Gastrocnemius medialis (tissue), 4 donors: ENCODE measurements at places on chromosomes 16 and 17. TPM values are rescaled to one million over a fixed set of nuclear protein-coding genes. Genes with fewer than 3 reads are reported as not detected.

Gene OXLD1
- 25.0 TPM for total RNA-seq

Gene RNF43
- not detected for total RNA-seq

Gene ANKRD40
- 135 TPM for total RNA-seq

Gene MYLK3
- 2.4 TPM for total RNA-seq

- H3K36me3 ChIP-seq: no peaks in the 10 kb centered on the region
- H3K4me3 ChIP-seq: no peak overlapping the region
- H3K4me1 ChIP-seq: peaks cover 8% of the 10 kb centered on the region
These were observed 44.5 kb downstream of the VMP1 start for GRCh38 chr17:59751955-59752413.

DNA sequence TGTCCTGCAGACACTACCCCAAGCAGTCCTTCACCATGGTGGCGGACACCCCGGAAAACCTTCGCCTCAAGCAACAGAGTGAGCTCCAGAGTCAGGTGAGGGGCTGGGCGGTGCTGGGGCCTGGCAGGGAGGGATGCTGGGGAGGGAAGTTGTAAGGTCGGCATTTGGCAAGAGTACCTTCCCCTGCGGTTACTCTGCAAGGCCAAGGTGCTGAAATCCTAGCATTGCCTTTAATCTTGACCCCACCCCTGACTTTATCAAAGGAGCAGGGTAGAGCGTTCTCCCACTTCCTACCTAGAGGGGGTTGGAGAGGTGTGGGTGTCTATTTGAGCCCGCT is 20.5 kb downstream of the LASP1 start:
- no peak overlapping the region for H3K4me3 ChIP-seq
- H3K27ac ChIP-seq: peak overlapping the region; percentile 13
- no peaks in the 10 kb centered on the region for H3K27me3 ChIP-seq
- H3K4me1 ChIP-seq: peaks cover 25% of the 10 kb centered on the region
- no peak for DNase-seq
- no peaks in the 10 kb centered on the region for H3K36me3 ChIP-seq

GRCh38 chr17:49873466-49873865 is 25.6 kb upstream of the TAC4 start:
- no peak overlapping the region for H3K27ac ChIP-seq
- H3K27me3 ChIP-seq: no peaks in the 10 kb centered on the region
- no peak overlapping the region for H3K4me3 ChIP-seq
- no peak for DNase-seq
- H3K36me3 ChIP-seq: no peaks in the 10 kb centered on the region

DNA sequence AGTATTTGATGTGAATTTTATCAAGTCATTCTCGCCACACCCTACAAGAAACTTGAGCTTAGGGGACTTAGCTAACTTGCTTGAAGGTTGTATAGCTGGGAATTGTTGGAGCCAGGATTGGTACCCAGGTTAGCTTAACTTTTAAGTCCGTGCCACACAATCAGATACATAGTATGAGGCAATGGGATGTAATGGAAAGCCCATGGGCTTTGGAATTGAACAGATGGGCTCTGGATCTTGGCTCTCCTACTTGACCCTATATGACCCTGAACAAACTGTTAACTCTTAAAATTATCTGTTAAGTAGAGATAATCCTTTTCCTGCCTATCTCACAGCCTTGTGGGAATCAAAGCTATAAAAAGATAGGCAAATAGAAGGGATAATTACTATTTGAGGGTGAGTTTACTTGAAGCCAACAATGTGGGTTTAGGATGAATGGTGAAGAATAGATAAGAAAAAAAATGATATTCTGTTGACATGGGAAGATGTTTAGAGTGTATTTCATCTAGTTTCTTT is 51.9 kb upstream of the CACNG3 start:
- H3K4me1 ChIP-seq: no peaks in the 10 kb centered on the region
- H3K27ac ChIP-seq: no peak overlapping the region
- DNase-seq: no peak
- no peaks in the 10 kb centered on the region for H3K36me3 ChIP-seq
- H3K27me3 ChIP-seq: no peaks in the 10 kb centered on the region

GRCh38 chr17:48499735-48500434 is 30.9 kb downstream of the HOXB1 start:
- DNase-seq: no peak
- H3K27ac ChIP-seq: no peak overlapping the region
- H3K36me3 ChIP-seq: no peaks in the 10 kb centered on the region
- no peaks in the 10 kb centered on the region for H3K4me1 ChIP-seq

- H3K4me1 ChIP-seq: no peaks in the 10 kb centered on the region
- H3K36me3 ChIP-seq: no peaks in the 10 kb centered on the region
- no peak overlapping the region for H3K27ac ChIP-seq
These were observed 10.5 kb downstream of the FAM83G start for GRCh38 chr17:18993905-18994526.

- H3K4me3 ChIP-seq: no peak overlapping the region
- no peaks in the 10 kb centered on the region for H3K4me1 ChIP-seq
- H3K36me3 ChIP-seq: no peaks in the 10 kb centered on the region
- no peak for DNase-seq
- H3K27me3 ChIP-seq: no peaks in the 10 kb centered on the region
These were observed 18.3 kb upstream of the ATP2A3 start for GRCh38 chr17:3982541-3983017.

DNA sequence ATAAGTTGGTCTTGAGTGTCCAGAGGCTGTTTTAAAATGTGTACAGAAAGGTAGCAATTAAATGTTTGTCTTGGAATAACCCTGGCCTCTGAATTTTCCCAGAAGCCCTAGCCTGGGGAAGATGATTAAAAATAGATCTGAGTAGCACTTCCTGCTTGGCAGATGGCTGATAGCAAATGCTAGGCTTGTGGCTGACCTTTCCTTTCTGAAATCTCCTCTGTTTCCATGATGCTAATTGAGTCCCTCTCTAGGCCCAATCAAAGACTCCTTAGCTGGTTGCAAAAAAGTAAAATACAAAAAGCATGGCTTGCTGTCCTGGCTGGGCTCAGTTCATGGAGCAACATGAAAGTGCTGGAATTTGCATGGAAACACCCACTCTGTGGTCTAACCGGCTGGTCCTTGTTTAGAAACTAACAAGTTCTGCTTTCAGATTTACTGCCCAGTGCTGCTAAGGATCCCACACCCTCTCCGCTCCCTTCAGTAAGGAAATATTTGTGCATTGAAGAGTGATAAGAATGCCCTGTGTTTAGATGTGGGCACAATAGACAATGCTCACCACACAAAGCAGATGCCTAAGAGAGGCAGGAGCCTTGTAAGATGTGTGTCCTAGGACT is 40.8 kb downstream of the YPEL2 start:
- H3K36me3 ChIP-seq: no peaks in the 10 kb centered on the region
- H3K4me3 ChIP-seq: peak overlapping the region; percentile 45
- peaks cover 98% of the 10 kb centered on the region for H3K4me1 ChIP-seq
- H3K27ac ChIP-seq: peak overlapping the region; percentile 98
- no peaks in the 10 kb centered on the region for H3K27me3 ChIP-seq
- peak; percentile 60 for DNase-seq

DNA sequence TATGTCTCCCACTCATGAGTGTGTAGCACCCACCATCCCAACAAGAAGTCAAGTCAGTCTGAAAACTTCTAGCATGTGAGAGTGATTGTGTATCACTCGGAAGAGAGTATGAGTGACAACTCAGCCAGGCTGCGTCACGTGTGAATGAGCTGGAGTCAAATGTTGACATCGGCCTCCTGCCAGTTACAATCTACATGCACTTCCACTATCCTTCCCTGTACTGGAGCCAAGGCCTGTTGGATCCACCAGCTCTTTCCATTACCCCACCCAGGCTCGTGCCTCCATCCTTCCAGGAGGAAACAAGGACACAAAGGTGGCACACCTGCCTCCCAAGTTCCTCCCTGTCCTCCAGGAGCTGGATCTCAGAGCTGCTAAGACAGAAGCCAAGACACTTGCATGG is 64.5 kb downstream of the ASIC2 start:
- no peaks in the 10 kb centered on the region for H3K4me1 ChIP-seq
- H3K4me3 ChIP-seq: no peak overlapping the region
- no peaks in the 10 kb centered on the region for H3K36me3 ChIP-seq
- no peak overlapping the region for H3K27ac ChIP-seq

DNA sequence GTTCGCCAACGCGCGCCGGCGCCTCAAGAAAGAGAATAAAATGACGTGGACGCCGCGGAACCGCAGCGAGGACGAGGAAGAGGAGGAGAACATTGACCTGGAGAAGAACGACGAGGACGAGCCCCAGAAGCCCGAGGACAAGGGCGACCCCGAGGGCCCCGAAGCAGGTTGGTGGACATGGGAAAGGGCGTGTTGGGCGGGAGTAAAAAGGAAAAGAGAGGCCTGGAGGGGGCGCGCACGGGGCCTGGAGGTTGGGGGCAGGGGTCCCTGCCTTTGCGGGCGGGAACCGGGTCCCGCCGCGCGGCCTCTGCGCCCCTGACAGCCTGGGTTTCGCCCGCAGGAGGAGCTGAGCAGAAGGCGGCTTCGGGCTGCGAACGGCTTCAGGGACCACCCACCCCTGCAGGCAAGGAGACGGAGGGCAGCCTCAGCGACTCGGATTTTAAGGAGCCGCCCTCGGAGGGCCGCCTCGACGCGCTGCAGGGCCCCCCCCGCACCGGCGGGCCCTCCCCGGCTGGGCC is 2.1 kb downstream of the IRX5 start:
- DNase-seq: no peak
- peaks cover 84% of the 10 kb centered on the region for H3K27me3 ChIP-seq
- H3K27ac ChIP-seq: no peak overlapping the region
- no peak overlapping the region for H3K4me3 ChIP-seq
- peaks cover 38% of the 10 kb centered on the region for H3K4me1 ChIP-seq
- no peaks in the 10 kb centered on the region for H3K36me3 ChIP-seq

DNA sequence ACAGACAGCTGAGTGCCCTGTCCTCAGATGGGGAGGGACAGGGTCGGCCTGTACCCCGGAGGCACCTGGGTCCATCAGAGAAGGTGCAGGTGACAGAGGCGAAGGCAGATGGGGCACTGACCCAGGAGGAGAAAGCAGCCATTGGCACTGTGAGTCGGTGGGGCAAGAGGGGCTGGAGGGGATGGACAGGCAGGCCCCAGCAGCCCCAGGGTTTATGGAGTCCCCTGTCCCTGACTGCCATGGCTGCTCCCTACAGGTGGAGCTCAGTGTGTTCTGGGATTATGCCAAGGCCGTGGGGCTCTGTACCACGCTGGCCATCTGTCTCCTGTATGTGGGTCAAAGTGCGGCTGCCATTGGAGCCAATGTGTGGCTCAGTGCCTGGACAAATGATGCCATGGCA is 32.1 kb downstream of the ANKRD40 start:
- no peaks in the 10 kb centered on the region for H3K36me3 ChIP-seq
- no peak overlapping the region for H3K27ac ChIP-seq
- H3K4me1 ChIP-seq: no peaks in the 10 kb centered on the region
- peak; percentile 34 for DNase-seq

GRCh38 chr17:65278050-65278819 is 141.1 kb downstream of the RGS9 start:
- no peak overlapping the region for H3K27ac ChIP-seq
- no peaks in the 10 kb centered on the region for H3K36me3 ChIP-seq
- H3K4me1 ChIP-seq: no peaks in the 10 kb centered on the region
- no peak for DNase-seq
- no peak overlapping the region for H3K4me3 ChIP-seq

- no peaks in the 10 kb centered on the region for H3K36me3 ChIP-seq
- no peaks in the 10 kb centered on the region for H3K4me1 ChIP-seq
- no peak overlapping the region for H3K4me3 ChIP-seq
- H3K27me3 ChIP-seq: no peaks in the 10 kb centered on the region
- DNase-seq: no peak
These were observed 212.6 kb downstream of the GRIN2A start for GRCh38 chr16:9969580-9969979.
